Myometrial cell (primary cell): ENCODE measurements at places on chromosomes 6 and 20. TPM values are rescaled to one million over a fixed set of nuclear protein-coding genes. Genes with fewer than 3 reads are reported as not detected.

Gene EPPIN
- not detected in 2 replicates for total RNA-seq

Gene NKX2-4
- not detected in 2 replicates for total RNA-seq

Gene PRR18
- total RNA-seq: not detected in 2 replicates

Gene BPHL
- 15.3 and 21.6 TPM in 2 replicates for total RNA-seq

Gene KCNQ5
- 0.29 and 0.53 TPM in 2 replicates for total RNA-seq

Gene HTR1E
- not detected in 2 replicates for total RNA-seq

Gene C20orf141
- total RNA-seq: not detected in 2 replicates

Gene PI3
- not detected in 2 replicates for total RNA-seq

Gene SKIC2
- total RNA-seq: 52.8 and 85.6 TPM in 2 replicates

Gene SPAG4
- total RNA-seq: 9.8 and 9.9 TPM in 2 replicates

Gene FAM83C
- total RNA-seq: not detected in 2 replicates

Gene SLC13A3
- 3.0 and 4.6 TPM in 2 replicates for total RNA-seq

Gene ULBP1
- total RNA-seq: 4.3 and 4.8 TPM in 2 replicates

Gene TRIM40
- not detected in 2 replicates for total RNA-seq

Gene FILIP1
- total RNA-seq: not detected in 2 replicates

Gene ENPP4
- total RNA-seq: under 0.01 TPM in 1 of 2 replicates, not detected in the other

Gene SLC12A5
- total RNA-seq: 0.18 TPM in 1 of 2 replicates, not detected in the other

Gene TNFRSF6B
- total RNA-seq: 250 and 261 TPM in 2 replicates

Gene DSP
- total RNA-seq: 0.35 TPM in 1 of 2 replicates, not detected in the other

Gene SALL4
- not detected in 2 replicates for total RNA-seq

Gene PLA2G7
- not detected in 2 replicates for total RNA-seq

Gene SIRPD
- not detected in 2 replicates for total RNA-seq

Gene ZNF311
- 0.29 and 1.2 TPM in 2 replicates for total RNA-seq

Gene KCNG1
- total RNA-seq: 50.0 and 58.2 TPM in 2 replicates

Gene PDE10A
- under 0.01 and 0.53 TPM in 2 replicates for total RNA-seq

Gene MOXD1
- total RNA-seq: 24.2 and 31.2 TPM in 2 replicates

Gene PFDN6
- total RNA-seq: 58.7 and 93.4 TPM in 2 replicates

Gene DDO
- 1.7 and 2.1 TPM in 2 replicates for total RNA-seq

Gene PRND
- total RNA-seq: not detected in 2 replicates

Gene STMND1
- total RNA-seq: not detected in 2 replicates

Gene MUC22
- not detected in 2 replicates for total RNA-seq

Gene TMEM200A
- 6.6 and 7.3 TPM in 2 replicates for total RNA-seq

Gene GRM1
- not detected in 2 replicates for total RNA-seq

Gene CLIC5
- total RNA-seq: not detected in 2 replicates

Gene ELOVL2
- not detected in 2 replicates for total RNA-seq

Gene MED20
- 20.4 and 37.8 TPM in 2 replicates for total RNA-seq

Gene ZNF337
- 6.4 and 7.8 TPM in 2 replicates for total RNA-seq

Gene SAMD3
- total RNA-seq: 0.58 and 0.89 TPM in 2 replicates
